ENCODE measurements at places on chromosomes 1 and 21.

- no peak for DNase-seq
These were observed 45.0 kb downstream of the VAV3 start for GRCh38 chr1:107919953-107920352.

- DNase-seq, result no peak
These were observed 34.5 kb upstream of the SERBP1 start for GRCh38 chr1:67464746-67465145.

GRCh38 chr1:82578086-82578726 lies 777.5 kb downstream of the ADGRL2 start:
- DNase-seq, result no peak

DNA sequence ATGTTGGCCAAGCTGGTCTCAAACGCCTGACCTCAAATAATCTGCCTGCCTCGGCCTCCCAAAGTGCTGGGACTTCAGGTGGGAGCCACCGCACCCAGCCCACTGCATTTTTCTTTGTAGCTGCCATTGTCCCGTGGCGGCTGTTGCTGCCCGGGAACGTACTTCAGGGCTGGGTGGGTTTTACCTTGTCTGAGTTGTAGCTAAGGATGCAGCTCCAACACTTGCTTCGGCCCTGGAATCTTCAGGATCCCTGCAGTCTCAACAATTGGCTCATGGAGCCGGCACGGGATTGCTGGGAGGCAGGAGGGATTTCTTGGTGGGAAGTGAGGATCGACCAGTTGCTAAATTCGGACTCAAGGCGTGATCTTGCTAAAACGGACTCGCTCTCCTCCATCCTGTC lies 10.7 kb downstream of the TNFRSF8 start:
- DNase-seq, result no peak

DNA sequence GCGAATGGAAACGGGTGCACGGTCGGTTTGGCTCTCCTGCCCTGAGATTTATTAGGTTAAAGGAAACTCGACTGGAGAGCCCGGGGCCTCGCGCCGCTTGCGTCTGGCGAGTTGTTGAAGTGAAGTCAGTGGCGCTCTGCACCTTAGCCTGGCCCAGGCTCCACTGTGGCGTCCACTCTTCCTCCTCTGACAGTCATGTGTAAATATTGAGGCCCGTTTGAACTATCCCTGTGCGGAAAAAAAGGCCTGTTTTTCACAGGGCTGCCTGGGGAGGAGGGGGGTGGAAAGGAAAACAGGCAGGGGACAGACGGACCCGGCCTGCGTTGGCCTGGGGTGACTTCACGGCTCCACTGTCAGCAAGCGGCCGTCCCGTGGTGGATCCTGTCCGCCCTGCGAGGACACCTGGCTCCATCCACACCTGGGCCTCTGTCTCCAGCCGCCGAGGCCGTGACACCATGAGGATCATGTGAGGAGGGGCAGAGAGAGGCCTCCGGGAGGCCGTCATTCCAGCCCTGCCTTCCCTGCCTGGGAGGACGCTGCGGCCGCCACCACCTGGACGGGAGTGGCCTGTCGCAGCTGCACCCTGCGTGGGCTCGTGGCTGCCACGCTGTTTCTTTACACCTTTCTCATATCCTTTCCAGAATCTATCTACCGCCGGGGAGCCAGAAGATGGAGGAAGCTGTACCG lies 59.8 kb downstream of the FAAP20 start:
- DNase-seq, result peak; percentile 27

DNA sequence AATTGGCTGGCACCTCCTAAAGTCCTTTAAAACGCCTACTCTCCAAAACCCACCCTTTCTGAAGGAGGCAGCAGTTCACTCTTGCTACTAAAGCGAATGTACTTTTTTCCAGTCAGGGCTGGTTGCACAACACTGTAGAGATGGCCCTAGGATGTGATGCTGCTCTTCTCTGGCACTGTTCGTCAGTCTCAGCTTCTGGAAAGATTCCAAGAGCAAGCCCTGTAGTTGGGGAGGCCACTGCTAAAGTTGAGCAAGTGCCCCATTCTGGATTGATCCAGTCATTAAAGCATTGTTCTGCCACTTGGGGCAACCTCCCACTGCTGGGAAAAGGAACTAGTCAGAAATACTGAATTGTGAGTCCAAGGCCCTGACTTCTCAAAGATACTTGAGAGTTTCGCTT lies 28.5 kb upstream of the KCNQ4 start:
- no peak for DNase-seq

DNA sequence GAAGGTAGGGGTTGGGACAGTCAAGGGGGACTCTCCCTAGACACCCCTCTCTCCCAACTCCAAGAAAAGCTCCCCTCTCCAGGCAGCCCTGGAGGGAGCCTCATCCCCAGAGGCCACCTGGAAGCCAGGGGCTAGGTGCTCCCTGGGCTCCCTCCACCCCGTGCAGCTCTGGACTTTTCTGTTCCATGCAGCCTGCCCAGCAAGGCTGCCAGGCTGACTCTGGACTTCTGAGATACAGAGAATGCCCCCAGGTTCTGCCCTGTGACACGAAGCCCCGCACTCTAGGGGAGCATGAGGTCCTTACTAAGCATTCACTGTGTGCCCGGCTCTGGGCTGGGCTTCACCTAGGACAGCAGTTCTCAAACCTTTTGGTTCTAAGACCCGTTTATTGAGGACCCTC lies 10.2 kb downstream of the SYT2 start:
- DNase-seq, result no peak

- DNase-seq, result no peak
These were observed 99.9 kb upstream of the RUNX3 start for GRCh38 chr1:25030012-25030411.

- DNase-seq, result no peak
These were observed 22.4 kb upstream of the ACTN2 start for GRCh38 chr1:236663934-236664333.

GRCh38 chr1:47991187-47991586 lies 6.0 kb downstream of the TRABD2B start:
- no peak for DNase-seq

GRCh38 chr1:181104790-181105133 lies 16.3 kb downstream of the IER5 start:
- no peak for DNase-seq

GRCh38 chr1:3061566-3061965 lies 7.4 kb upstream of the PRDM16 start:
- no peak for DNase-seq

DNA sequence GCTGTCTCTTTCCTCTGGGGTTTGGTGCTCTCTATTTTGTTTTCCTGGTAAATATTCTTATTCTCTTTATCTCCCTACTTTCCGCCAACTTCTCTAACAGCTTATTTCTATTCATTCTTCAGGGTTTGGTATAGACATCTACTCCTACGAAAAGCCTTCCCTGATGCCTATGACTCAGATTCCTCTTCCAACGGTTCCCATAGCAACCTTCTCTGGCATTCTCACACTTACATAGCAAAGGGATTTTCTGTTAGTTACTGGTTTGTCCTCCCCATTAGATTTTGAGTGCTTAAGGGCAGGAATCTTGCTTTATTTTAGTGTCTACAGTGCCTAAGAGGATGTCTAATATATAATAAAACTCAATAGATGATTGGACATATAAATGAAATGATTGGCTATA lies 407.6 kb upstream of the DEPDC1 start:
- DNase-seq, result no peak

DNA sequence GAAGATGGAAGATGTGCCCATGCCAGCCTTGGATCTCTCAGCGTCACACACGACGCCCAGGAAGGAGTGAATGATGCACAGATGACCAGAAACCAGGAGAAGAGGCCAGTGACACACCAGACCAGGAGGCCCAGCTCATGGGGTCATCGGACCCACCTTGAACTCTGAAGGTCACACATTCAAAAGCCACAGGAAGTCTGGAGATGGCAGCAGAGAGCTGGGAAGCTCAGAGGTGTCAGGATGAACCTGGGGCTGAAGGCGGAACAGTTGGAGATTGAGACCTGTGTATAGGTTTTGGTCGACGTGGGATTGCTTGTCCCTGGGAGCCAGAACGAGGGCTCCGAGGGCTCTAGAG lies 43.6 kb downstream of the SLC19A1 start:
- DNase-seq, result no peak

Measured in left colon (tissue), 2 donors.